Cardiac septum (tissue), 1 donor: ENCODE measurements at places on chromosomes 7 and 10. TPM values are rescaled to one million over a fixed set of nuclear protein-coding genes. Genes with fewer than 3 reads are reported as not detected.

ANKRD61 gene
- not detected for total RNA-seq

ANKRD2 gene
- 138 TPM for total RNA-seq

DNA sequence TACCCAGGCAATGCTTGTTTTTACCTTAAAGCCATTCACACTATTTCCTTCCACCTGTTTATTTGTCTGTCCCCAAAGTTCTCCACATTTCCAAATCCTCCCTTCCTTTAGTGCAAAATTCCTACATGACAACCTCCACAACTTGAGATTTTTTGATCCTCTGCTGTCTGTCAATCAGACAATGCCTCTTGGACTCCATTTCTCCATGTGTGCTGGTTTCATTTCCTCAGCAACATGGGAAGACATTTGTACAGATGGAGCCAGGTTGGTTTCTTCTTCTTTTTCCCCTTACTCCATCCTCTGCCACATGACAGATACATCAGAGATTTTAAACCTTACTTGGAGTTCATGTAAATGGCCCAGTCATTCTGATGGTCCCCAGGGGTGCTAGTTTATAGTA is 19.1 kb upstream of the GIMAP2 start:
- no peak for DNase-seq

- peak; percentile 64 for DNase-seq
Observed at GRCh38 chr10:1187151-1187854, 131.1 kb downstream of the WDR37 start.

- DNase-seq, result no peak
Observed at GRCh38 chr7:121138262-121138933, 149.9 kb downstream of the CPED1 start.

GRCh38 chr7:330511-331230 is 40.7 kb downstream of the FOXL3 start:
- no peak for DNase-seq

DNA sequence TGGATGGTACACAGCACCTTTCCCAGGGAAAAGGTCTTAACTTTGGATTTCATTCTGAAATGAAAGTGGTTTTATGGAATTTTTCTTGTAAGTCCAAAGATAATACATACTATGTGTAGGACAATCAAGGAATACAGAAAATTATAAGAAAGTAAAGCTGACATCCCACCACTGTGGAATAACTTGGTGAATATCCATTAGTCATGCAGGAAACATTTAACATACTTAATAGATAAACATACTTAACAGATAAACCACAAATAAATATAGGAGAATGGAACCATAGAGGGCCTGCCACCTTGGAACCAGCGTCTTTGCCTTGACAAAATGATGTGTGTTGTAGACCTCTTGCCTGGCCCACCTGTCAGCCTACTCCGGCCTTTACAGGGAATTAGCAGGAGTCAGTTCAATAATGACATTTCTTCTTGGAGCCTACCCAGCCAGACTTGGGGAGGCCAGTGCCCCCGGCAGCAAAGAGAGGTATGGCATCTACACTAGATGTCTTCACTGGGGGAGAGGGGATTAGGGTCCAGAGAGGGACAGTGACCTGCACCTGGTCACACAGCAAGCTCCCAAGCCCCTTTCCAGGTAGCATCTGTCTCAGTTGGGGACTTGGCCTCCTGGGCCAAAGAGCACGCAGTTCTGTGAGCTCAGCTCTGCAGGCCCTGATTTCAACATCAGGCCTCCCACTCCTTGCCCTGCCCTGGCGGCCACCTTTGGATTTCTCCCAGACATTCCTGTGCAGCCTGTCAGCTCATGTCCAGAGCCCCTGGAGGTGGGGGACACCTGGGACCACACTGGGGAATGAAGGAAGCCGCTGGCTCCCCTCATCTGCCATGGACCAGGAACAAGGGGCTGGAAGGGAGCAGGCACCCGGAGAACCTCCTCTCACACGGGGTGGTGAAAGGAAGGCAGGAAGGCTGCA is 112.6 kb upstream of the PPIF start:
- DNase-seq, result no peak

DNA sequence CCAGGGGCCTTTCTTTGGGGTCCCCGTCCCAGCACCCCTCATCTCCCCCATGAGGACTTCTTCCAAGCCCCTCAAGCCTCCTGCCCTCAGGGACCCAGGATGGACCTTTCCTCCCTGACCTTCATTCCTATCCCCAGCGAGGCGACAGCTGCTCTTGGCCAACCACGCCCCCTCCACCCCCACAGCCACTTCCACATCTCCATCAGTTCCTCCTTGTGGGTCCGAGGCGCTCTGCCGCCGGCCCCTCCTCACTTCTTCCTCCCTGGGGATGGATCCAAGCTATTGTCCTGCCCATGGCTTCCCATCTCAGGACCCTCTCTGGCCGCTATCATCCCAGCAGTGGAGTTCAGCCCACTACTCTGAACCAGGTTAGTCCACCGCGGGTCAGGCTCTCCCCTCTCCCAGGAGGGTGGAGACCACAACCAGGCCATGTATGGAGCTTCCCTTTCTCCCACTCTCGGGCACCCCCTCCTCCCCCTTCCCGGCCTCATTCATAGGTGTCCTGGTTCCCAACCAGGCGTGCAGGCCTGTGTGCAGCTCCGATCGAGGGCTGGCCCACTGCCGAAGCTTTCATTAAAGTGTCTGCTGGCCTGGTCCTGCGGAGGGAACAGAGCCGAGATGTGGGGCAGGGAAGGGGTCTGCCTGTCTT is 1.7 kb upstream of the SH2B2 start:
- peak; percentile 90 for DNase-seq

- no peak for DNase-seq
Observed at GRCh38 chr10:103554488-103555324, 61.2 kb downstream of the NEURL1 start.

GRCh38 chr7:30657131-30657530 is 25.1 kb downstream of the CRHR2 start:
- DNase-seq, result peak; percentile 57
